Common myeloid progenitor, CD34-positive (primary cell): ENCODE measurements at places on chromosomes 12 and 14.

DNA sequence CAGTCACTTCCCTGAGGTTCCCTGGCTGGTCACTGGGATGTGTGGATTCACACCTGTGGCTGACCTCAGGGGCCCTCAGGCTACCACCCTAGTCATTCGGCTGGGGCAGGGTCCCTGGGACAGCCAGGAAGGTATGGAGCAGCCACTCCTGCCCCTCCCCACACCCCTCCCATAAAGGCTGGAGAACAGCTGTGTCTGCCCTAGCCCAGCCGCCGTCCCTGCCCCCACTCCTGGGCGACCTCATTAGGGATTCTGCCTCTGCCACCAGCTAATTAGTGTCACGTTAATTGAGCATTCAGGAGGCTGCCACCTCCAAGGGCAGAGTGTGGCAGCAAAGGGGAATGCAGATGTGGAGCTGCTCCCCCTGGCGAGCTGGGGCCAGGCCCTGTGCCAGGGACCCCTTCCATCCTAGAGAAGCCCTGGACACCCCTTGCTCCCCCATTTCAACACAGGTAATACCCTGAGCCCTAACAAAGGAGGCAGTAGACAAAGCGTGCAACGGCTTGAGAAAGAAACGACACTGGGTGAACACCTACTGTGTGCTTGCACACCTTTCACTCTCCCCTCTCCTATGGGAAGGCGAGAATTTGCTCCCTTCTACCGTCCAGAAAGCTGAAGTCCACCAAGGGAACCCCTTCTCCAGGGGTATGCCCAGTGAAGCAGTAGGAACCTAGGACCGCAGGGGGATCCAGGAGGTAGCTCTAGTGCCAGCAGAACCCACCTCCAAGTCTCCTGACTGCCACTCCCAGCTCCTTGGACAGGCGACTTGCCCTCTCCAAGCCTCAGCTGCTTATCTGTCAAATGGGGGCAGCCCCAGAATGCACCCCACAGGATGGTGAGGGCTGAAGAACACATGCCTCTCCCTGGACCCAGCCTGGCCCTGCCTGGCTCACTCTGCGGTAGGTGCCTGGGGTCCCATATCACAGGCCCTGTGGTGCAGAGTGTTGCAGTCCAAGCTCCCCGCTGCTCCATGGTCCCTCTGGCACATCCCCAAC, 45.1 kb downstream of the FAM222A start:
- DNase-seq, result no peak

- no peak for DNase-seq
Measured at GRCh38 chr14:77318006-77318553, 2.6 kb downstream of the POMT2 start.

DNA sequence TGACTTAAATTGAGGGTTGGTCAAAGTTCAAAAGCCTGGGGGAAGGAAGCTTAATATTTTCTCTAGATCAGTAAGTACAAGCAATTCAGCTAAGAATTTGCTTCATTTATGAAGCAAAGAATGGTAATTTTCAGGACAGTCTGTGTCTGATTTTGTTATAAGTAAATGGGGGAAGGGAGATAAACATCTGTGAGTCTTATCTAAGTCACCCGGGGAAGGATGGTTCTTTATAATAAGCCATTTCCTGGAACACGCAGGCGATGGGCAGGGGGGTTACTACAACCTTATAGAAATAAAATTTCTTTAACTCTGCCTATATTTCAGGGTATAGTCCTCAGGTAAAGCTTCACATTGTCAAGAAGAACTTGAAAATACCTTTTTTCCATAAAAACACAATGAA, 42.9 kb downstream of the HELB start:
- DNase-seq, result no peak

DNA sequence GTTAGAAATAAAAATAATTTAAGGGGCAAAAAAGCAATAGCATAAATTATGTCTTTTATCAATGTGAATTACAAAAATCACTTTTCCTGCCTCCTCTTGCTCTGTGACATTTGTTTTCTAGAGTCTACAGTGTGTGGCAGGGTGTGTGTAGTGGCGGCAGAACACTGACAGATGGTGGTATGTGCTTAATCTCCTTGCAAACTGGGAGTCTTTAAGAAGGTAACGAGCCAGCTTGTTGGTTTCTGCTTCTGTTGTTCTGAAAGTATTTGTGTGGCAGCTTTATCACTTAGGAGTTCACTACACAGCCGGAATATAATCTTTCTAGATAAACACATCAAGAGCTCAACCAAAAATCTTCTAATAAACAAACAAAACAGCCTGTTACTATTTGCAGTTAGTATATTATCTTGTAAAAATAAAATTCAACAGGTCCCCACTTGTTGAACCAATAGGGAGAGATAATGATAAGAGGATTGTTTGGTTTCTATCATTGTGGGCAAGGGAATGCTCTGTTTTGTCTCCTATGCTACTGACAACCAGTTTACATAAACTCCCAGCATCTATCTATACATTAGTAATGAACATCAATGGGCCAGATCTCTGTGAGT, 13.0 kb downstream of the CDKL1 start:
- no peak for DNase-seq

- no peak for DNase-seq
Measured at GRCh38 chr12:71108355-71108754, 49.4 kb downstream of the TSPAN8 start.

DNA sequence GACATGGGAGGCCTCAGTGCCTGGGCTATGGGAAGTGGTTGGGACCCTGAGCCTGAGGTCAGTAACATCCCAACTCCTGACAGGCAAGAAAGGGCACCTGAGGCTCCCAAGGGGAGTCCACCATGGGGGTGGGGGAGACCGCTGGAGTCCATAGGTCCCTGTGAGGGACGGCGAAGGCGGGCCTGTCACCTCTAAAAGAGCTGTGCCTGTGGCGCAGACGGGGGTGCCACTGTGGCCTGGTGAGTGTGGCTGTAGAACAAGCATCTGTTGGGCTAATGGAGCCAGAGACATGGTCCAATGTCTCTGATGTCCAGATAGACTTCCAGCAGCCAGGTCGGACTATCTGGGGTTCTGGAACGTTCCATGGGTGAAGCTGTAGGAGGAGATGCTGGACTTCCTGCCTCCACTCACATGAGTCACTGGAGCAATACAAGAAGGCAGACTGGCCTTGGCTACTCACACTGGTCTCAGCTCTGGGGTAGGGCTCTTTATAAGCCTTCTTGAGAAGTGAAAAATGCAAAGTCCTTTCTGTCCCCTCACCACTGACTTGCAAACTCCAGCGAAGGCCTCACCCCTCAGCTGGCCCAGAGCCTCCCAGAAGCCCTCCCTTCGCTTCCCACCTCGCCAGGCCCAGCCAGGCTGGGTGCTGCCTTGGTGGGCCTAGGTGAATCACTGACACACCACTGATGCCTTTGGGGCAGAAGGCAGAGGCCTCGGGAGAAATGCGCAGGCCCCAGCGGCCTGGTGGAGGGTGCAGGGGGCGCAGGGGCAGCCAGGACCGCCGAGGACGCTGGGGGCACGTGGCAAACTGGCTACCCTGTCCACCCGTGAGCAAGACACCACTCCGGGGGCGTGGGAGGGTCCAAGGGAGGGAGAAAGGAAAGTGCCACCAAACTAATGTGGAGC, 1.1 kb upstream of the TRAF3 start:
- no peak for DNase-seq

- peak; percentile 19 for DNase-seq
Measured at GRCh38 chr14:44149597-44149996, 357.5 kb downstream of the FSCB start.

GRCh38 chr14:32744811-32745445, 193.8 kb upstream of the NPAS3 start:
- no peak for DNase-seq
